NCI-H1694 treated with DMSO at 0.1 percent for 48 hours (cell line): ENCODE measurements at places on chromosomes 2 and 18.

GRCh38 chr2:61670591-61671501 is 132.7 kb upstream of the XPO1 start:
- no peak for DNase-seq

- DNase-seq = no peak
Observed at GRCh38 chr18:13309031-13309747, 90.6 kb downstream of the LDLRAD4 start.

- no peak for DNase-seq
Observed at GRCh38 chr18:12423820-12424219, 16.1 kb downstream of the PRELID3A start.

DNA sequence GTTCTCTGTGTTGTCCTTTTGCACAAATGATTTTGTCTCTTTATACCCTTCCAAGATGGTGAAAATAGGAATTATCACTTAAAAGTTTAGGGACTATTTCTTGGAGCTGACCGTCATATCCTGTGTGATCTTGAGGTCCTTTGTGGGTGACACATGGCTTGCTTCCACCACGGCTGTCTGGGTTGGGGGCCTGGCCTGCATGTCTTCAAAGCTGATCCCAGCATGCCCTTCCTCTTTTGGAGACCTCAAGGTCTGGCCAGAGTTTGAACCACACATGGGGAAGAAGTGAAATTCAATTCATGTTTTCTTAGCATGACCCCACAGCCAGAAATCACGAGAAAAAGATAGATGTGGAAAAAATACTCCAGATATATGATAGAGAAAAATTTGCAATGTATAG is 14.0 kb downstream of the SFTPB start:
- DNase-seq = no peak

DNA sequence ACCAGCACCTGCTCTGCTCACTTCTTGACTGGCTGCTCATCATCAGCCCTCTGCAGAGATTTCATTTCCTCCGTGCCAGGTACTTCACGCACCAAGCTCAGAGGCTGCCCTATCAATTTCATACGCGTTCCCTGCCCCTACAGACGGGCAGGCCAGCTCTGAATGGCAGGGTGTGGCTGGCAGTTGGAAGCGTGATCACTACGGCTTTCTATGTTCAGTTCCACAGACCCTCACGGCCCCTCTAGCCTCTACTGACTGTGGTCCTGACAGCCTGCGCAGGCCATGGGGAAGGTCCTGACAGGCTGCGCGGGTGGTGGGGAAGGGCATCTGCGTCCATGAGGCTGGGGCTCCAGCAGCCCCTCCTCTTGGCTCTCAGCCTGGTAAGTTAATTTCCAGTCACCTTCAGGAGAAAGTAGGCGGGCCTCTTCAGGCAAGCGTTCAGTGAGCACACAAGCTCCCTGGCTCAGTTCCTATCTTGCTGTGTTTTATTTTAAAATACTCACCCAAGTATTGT is 154.8 kb downstream of the ZNF236 start:
- DNase-seq = no peak

- DNase-seq = no peak
Observed at GRCh38 chr2:40258135-40258457, 193.8 kb downstream of the SLC8A1 start.

GRCh38 chr2:42214669-42215068 is 45.5 kb downstream of the EML4 start:
- DNase-seq = no peak

- DNase-seq = no peak
Observed at GRCh38 chr18:48201337-48202005, 207.7 kb downstream of the ZBTB7C start.

DNA sequence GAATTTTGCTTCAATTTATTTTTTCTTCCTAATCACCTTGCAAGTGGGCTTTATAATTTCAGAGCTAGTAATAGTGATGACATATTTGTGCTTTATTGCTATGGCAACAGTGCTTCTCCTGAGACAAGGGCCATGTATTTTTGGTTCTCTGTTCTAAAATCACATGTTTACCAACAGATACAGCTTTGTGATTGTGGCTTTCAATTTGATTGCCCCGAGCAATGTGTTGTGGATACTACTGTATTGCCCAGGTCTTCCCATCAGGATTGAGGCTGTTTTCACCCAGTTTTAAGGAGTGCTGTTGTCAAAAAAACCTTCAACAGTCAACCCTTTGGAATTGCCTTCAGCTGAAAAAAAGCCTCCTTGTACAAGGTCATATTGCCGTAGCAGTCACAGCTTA is 841.4 kb upstream of the VRK2 start:
- DNase-seq = no peak

DNA sequence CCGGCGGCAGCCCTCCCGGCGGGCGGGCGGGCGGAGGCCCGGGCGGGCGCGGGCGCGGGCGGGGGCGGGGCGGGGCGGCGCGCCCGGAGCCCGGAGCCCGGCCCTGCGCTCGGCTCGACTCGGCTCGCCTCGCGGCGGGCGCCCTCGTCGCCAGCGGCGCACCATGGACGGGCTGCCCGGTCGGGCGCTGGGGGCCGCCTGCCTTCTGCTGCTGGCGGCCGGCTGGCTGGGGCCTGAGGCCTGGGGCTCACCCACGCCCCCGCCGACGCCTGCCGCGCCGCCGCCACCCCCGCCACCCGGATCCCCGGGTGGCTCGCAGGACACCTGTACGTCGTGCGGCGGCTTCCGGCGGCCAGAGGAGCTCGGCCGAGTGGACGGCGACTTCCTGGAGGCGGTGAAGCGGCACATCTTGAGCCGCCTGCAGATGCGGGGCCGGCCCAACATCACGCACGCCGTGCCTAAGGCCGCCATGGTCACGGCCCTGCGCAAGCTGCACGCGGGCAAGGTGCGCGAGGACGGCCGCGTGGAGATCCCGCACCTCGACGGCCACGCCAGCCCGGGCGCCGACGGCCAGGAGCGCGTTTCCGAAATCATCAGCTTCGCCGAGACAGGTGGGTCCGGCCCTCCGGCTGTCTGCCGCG is at the start of gene INHBB:
Gene INHBB (plus strand): TSS at position 111 of the 641 bp plus-strand sequence. CDS start 53 bp downstream, at position 164.
- DNase-seq = no peak

GRCh38 chr2:240511351-240512108 is 46.3 kb downstream of the ANKMY1 start:
- DNase-seq = no peak

- no peak for DNase-seq
Observed at GRCh38 chr2:196473617-196474016, 165.9 kb upstream of the CCDC150 start.

GRCh38 chr2:120597595-120598193 is 138.0 kb upstream of the GLI2 start:
- no peak for DNase-seq

GRCh38 chr2:112814278-112814677 is 22.3 kb downstream of the IL1B start:
- DNase-seq = no peak

- no peak for DNase-seq
Observed at GRCh38 chr2:168853471-168853870, 36.8 kb downstream of the SPC25 start.

DNA sequence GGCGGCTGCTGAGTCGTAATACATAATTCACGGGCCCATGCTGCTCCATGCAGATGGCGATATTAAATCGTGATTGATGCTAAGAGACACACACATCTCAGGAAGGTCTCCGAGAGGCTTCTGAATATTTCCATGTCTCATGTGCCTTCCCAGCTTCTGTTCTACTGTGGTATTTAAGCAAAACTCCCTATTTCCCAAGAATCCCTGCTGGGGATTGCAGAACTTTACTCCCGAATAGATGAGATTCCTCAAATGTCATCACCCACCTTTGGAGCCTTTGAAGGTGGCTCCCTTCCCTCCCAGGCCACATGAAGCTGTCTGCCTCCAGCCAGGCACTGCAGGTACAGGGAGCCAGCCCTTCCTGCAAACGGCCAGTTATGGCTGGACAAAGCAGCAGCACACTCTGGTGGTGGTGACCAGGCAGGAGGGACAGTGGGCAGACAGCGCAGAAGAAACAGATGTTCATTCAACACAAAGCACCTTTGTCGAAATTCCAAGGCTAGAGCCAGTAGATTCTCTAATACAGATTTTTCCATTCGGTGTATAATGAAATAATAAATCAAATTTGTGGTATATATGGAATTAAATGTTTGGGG is 14.1 kb downstream of the NRP2 start:
- no peak for DNase-seq

DNA sequence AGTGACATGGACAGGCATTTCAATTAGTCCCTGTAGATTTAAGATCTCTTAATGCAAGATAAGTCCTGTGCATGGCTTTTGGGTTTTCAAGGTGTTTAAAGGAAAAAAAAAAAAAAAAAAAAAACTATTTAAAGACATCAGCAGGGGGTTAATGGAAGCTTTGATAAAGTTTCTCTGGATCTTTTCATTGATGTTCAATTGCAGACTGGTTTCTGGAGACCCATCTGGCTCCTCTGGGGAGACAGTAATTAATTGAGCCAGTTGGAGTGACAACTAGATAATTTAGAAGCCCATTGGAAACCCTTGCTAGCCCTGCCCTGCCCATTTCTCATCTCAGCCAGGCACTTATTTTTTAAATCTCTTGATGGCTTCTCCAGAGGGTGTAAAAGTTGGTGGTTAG is 98.7 kb downstream of the EPHA4 start:
- DNase-seq = peak; percentile 43

DNA sequence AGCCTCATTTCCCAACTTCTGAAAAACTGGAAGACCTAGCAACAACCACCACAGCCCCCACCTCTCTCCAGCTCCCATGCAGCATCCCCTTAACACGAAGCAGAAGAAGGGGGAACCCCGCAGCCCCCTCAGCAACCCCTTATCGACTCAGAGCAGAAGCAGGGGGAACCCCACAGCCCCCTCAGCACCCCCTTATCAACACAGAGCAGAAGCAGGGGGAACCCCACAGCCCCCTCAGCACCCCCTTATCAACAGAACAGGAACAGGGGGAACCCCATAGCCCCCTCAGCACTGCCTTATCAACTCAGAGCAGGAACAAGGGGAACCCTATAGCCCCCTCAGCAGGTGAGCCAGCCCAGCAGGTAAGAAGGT is 6.7 kb downstream of the SLC66A2 start:
- DNase-seq = no peak

DNA sequence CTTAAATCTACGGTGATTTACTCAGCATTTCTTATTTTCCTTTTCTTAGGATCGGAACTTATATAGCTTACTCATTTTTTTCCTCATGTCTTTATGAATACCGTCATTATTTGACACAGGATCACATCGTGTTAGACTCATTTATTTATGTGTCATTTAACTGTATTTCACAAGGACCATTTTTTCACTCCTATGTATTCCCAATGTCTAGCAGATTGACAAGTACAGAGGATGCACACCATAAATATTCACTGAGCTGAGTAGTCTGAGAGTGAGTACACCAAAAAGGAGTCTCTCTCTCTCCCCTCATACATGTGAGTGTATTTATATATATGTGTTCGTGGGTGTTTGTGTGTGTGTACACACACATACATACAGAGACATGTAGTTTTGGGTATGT is 573.5 kb downstream of the RNF144A start:
- no peak for DNase-seq

- no peak for DNase-seq
Observed at GRCh38 chr2:156115338-156115737, 217.2 kb downstream of the NR4A2 start.
